ENCODE measurements at places on chromosomes 1 and 21.

GRCh38 chr1:48182439-48182838 lies 40.1 kb upstream of the SLC5A9 start:
- DNase-seq: no peak

DNA sequence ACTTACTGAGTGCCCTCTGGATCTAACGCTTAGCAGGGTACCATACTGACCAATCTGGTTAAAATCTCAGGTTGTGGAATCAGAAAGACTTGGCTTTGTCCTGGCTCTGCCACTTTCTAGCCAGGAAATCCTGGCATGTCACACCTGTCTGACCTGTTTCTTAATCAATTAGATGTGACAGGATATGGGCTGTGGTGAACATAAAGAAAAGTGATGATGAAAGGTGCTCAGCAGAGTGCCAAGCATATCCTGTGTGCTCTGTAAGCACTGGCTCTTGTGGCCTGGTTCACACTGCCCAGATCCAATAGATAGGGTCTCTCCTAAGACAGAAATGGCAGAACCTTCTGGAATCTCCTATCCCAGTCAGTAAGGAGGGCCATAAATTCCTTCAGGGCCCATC lies 53.9 kb downstream of the PHC2 start:
- DNase-seq: no peak

- no peak for DNase-seq
Observed at GRCh38 chr1:117009132-117009531, 7.6 kb downstream of the CD101 start.

DNA sequence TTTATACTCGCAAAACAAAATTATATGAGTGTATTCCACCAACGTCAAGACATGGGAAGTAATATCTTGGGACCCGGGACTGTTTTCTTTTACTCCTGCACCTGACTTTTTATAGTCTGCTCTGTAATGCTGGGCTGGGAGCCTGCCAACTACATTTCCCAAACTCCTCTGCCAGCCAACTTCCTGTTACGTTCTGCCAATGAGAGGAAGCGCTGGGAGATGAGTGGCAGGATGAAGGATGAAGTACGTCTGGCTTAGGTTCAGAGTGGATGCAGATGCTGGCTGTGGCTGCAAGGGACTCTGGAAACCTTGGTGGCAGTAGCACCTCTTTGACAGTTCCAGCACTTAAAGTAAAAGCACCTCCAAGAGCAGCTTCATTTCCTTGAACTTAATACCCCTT lies 59.6 kb downstream of the USP24 start:
- no peak for DNase-seq

GRCh38 chr1:30420519-30421050 lies 302.8 kb downstream of the MATN1 start:
- DNase-seq: no peak

DNA sequence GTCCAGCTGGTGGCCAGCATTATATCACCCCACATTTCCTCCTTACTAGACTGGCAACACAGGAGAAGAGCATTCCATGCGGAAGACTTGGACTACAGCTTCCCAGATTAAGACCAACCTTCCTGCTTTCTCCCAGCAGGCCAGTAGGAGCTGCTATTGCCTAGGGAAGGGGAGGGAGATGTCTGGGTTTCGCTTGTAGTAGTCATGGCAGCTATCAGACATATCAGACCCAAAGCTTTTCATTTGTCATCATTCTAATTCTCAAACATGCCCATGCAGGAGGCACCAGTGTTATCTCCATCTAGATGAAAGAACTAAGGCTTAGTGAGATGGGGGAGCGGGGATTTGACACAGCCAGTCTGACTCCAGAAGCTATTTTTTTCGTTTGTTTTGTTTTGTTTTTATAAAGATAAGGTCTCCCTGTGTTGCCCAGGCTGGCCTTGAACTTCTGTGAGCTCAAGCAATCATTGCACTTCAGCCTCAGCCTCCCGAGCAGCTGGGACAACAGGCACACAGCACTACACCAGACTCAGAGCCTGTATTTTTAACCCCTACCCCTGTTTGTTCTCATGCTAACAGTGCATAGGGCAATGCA lies 4.5 kb downstream of the PLA2G2A start:
- DNase-seq: peak; percentile 36

DNA sequence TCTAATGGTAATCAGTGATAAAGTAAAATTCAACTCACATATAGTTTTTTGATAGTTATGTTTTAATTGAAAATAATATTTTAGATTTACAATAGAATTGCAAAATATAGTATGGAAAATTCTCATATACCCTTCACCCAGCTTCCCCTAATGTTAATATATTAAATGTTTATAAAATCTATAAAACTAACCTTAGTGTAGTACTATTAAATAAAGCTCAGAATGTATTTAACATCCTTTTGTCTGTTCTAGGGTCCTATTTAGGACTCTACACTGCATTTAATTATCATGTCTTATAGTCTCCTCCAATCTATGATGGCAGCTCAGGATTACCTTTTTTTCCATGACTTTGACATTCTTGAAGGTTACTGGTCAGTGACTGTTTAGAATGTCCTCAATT lies 389.2 kb downstream of the LMX1A start:
- no peak for DNase-seq
